ENCODE measurements at places on chromosomes 13 and 19. TPM values are rescaled to one million over a fixed set of nuclear protein-coding genes. Genes with fewer than 3 reads are reported as not detected.

DNA sequence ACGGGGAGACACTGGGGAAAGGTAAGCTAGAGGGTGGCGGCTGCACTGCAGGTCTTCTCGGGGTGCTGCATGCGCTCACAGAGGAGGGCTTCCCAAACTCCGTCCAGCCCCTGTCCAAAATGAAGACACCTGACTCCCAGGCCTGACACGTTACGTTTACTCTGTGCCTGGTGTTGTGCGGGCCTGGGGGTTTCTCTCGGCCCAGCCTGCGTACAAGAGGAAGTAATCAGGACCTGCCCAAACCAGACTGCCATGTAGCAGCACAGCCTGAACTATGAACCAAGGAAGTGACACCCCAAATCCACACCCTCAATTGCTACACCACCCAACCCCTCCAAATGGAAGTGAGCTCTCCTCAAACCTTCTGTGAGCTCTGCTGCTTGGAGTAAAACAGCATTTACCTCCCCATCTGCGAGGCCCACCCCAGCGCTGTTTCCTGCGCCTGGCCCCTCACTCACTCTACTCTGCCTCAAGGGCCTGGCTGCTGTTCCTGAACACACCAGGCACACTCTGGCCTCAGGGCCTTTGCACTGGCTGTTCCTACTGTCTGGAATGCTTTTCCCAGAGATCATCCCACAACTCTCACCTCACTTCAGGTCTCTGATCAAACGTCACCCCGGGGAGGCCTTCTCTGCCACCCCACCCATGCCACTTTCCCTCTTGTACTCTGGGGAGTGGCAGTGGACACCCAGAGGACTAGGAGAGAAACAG is 3.0 kb downstream of the HSPBP1 start:
- DNase-seq = no peak

GRCh38 chr19:16367261-16367683 is 42.6 kb downstream of the KLF2 start:
- peak; percentile 82 for DNase-seq

DNA sequence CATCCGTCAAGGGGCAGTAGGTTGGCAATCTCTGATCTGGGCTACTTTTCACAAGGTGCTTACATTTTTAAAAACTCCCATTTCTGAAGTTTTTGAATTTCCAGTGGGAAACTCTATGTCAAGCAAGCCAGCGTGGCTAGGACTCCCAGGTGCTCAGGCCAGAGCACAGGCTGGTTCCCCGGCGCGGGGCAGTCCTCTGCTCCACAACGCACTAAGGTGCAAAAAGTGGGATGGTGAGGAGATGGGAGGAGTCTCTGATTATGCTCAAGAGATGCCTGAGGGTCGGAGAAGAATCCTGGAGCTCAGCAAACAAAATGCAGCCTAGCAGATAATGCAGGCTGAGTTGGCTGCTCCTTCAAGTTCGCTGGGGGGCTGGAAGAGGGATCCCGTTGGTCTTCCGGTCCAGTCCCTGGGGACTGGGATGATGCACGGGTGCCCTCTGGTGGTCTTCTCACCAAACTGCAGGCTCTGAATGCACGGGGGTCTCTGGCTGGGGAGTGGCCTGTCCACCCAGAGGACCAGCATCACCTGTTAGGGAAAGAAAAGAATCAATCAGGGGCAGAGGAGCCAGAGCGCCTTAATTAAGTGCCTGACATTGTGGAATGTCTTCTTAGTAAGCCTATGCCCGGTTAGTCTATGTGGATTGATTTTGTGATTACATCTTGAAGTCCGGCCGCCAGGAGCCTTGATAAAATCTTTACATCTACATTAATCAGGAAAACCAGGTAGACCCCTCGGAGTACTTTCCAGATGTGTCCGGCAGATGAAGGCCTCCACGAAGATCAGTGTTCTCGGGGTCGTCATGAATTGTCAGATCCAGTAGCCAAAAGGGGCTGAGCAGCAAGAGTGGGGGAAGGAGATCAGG is 244.4 kb upstream of the MAB21L1 start:
- no peak for DNase-seq

Gene TMEM86B
- 1.2 TPM for polyA plus RNA-seq

GRCh38 chr13:80336370-80336769 is 4.6 kb downstream of the SPRY2 start:
- DNase-seq = no peak

- no peak for DNase-seq
These were observed 27.2 kb downstream of the WDR62 start for GRCh38 chr19:36081894-36082293.

DNA sequence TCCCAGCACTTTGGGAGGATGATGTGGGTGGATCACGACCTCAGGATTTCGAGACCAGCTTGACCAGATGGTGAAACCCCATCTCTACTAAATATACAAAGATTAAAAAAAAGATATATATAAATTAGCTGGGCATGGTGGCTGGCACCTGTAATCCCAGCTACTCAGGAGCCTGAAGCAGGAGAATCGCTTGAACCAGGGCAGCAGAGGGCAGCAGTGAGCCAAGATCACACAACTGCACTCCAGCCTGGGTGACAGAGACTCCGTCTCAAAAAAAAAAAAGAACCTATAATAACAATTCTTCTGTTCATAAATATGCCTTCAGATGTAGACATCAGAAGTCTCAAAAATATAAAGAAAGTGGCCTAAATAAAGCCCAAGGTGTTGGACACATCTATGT is 7.6 kb downstream of the ZNF737 start:
- DNase-seq = no peak

Gene ARRDC5
- 4.3 TPM for polyA plus RNA-seq

Gene FUT6
- not detected for polyA plus RNA-seq

DNA sequence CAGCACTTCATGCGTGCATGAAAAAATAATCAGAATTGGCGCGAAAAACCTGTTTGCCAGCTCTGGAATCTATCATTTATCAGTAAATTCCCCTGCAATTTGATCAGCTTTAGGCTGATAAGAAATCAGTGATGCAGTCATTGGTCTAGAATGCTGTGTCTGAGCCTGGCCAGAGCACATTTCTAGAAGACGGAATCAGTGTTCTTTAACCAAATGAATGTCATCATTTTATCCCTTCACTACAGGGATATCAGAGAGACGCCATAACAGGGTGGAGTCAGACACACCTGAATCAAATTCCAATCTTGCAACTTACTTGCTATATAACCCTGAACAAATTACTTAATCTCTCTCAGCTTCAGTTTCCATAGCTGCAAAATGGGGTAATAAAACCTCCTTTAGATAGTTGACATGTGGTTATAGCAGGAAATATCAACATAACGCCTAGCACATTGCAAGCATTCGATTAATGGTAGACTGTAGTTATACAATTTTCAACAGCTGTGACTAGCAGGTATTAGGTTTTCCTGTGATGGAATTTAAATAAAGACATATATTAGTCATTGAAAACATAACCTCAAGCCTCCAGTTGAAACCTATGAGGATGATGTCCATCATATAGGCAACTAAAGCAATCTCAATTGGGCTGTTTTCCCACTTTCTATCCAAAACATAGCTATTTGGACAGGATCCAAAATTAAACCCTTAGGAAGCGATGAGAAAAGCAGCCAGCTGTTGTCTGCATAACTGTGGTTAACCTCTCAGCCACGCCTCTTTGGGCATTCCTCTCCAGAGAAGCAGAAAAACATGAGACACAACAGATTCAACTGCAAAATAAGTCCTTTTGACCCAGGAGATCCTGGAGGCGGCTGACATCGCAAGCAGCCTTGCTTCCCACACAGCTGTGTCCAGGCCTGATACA is 51.6 kb upstream of the UBL3 start:
- DNase-seq = peak; percentile 26

DNA sequence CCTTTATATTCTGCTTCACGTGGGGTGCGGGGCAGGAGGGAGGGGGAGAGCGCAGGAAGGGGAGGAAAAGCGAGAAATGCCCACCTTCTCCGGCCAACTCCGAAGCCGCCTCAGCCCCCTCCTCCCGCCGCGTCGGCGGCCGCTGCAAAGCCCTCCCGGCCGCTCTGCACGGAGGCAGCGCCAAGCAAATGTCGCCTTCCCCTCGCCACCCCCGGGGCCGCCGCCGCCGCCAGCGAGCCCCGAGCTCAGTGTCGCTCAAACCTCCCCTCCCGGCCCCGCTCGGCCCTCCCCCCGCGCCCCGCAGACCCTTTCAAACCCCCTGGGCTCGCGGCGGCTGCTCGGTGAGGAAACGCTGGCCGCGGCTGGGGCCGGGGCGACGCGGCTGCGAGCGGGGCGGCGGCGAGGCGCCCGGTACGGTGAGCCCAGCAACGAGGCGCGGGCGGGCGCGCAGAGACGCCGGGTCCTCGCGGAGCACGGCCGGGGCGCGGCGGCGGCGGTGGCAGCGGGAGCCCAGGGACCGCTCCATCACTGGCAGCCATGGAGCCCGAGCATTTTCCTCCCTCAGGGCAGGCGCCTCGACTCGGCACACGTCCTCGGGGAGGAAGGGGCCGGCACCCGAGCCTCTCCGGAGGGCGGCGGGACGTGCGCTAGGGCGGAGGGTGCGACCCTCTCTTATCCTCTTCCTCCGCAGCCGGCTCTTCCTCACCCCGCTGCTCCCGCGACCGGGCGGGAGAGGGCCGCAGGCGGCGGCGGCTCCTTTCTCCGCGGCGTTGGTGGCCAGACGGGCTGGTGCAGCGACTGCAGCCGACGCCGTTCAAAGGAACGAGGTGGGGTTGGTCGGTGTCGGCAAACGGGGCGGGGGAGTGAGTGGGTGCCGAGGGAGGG is 463 bp upstream of the TSC22D1 start:
- DNase-seq = peak; percentile 35

Gene MCEMP1
- polyA plus RNA-seq = not detected

Gene IGFL3
- not detected for polyA plus RNA-seq

Gene CEACAM20
- polyA plus RNA-seq = not detected

GRCh38 chr19:5491565-5491964 is 36.3 kb downstream of the ZNRF4 start:
- no peak for DNase-seq

- no peak for DNase-seq
These were observed 435.3 kb downstream of the KLF12 start for GRCh38 chr13:73698859-73699258.

DNA sequence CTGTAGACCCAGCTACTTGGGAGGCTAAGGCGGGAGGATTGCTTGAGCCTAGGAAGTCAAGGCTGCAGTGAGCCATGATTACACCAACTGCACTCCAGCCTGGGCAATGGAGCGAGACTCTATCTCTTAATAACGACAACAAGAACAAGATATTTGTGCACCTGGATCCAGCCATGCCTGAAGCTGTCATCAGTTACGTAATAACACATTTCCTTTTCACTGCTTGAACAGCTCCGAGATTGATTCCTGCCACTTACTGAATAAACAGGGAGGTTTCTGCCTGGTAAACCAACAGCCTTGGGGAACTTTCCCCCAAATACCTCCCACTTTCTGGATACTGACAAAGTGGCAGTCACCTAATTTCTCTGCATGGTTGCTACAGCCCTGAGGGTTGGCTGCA is 5.4 kb downstream of the KANK2 start:
- DNase-seq = no peak
